Fibroblast of villous mesenchyme (primary cell): ENCODE measurements at places on chromosomes 2 and 18. TPM values are rescaled to one million over a fixed set of nuclear protein-coding genes. Genes with fewer than 3 reads are reported as not detected.

The EDAR gene
- not detected in 2 replicates for total RNA-seq

GRCh38 chr2:99656994-99657393 lies 167.2 kb upstream of the REV1 start:
- no peak for DNase-seq

DNA sequence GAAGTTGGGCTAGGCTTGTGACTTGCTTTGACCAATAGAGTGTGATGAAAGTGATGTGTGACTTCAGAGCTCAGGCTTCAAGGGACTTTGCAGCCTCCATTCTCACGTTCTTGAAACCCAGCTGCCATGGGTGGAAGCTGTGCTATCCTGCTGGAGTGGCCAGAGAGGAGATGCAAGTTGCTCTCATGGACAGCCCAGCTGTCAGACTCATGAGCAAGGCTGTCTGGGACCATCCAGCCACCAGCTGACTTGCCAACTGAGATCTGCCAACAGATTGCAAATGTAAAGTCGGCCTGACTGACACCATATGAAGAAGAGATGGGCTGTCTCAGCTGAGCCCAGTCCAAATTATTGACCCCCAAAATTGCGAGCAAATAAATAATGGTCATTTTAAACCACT lies 226.4 kb upstream of the CXCR4 start:
- DNase-seq = no peak

The UGT1A9 gene
- total RNA-seq = not detected in 2 replicates

DNA sequence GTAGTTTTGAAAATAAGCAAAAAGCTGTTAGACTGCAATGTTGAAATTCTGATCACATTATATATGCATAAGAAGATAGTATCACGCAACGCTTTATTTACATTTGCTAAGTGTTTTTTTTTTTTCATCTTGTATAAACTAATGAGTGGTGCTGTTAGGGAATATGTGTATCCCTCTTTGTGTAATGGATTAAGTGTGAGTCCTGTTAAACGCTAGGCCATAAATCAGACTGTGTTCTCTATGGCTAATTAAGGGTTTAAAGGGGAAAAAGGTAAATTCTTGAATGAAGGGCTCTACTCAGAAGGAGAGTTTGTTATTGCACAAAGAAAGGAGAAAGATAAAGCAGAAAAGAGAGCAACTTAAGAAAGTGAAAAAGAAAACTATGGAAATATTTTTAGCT lies 4.8 kb upstream of the ASXL3 start:
- no peak for DNase-seq

- DNase-seq = peak; percentile 74
Observed at GRCh38 chr2:17594533-17595401, 54.3 kb downstream of the VSNL1 start.

DNA sequence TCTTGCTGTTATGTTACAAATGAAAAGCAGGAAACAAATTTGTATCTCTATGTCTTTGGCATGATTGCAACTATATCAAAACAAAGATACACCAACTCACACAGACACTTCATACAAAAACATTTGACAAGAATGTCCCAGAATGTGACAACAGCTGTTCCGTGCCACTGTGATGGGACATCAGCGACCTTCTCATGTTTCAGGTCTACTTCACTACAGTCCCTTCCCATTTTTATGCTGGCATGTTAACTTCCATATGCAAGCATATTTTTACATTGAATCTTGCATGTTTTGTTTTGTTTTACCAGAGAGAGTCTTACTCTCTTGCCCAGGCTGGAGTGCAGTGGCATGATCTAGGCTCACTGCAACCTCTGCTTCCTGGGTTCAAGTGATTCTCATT lies 71.2 kb downstream of the STK25 start:
- DNase-seq = no peak

- DNase-seq = no peak
Observed at GRCh38 chr2:99682275-99683060, 192.7 kb upstream of the REV1 start.

GRCh38 chr2:113232740-113233139 lies 46.0 kb downstream of the PAX8 start:
- DNase-seq = no peak

DNA sequence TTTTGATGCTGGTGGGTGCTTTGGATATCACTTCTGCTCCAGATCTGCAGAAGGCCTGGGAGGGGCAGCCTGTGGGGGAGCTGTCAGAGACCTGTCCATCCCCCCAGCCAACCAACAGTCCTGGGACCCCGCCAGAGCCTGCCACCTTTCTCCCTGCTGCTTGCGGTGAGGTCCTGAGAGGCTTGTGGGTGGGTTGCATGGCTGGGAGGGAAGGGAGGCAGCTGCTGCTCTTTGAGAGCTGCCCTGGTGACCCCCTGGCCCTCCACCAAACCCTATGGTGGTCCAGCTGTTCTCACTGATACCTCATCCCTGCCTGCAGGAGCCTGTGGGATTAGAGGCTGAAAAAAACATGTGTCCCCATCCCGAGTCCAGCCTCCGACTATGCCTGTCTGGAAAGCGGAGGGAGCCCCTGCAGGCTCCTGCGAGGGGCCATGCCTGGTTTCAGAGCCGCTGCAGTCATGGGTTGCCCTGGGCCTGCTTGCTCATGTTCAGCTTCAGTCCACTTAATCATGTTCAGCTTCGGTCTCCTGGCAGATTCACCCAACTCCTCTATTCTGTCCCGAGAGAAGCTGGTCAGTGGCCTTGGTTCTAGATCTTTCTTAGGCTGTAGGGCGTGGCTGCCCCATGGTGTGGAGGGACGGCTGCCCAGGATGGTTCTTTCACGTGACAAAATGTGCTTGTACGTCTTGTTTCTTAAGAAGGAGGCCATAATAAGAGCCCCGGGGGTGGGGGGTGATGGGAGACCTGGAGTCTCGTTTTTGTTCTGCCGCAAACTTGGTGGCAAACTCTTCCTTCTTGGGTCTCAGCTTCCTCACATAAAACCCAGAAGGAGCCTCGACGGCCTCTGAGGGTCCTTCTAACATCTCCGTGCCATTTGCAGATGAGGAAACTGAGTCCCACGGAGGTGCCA lies 98.5 kb downstream of the CTIF start:
- no peak for DNase-seq

DNA sequence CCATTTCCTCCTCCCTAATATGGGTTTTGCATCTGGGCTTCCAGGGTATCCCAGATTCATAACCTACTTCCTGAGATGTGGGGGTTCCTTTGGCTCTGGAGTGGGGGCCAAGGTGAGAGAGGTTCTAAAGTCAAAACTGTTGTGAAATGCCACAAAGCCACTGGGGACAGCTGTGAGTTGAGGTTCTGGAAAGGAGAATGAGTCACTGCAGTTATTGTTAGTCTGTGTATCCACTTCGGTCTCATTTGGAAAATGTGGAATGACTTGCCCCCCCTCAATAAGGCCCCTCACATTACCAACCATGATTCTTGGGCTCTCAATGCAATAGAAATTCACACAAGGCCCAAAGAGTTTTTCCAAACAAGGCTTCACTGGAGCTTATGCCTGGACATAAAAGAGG lies 51.1 kb upstream of the LGALSL start:
- DNase-seq = no peak

DNA sequence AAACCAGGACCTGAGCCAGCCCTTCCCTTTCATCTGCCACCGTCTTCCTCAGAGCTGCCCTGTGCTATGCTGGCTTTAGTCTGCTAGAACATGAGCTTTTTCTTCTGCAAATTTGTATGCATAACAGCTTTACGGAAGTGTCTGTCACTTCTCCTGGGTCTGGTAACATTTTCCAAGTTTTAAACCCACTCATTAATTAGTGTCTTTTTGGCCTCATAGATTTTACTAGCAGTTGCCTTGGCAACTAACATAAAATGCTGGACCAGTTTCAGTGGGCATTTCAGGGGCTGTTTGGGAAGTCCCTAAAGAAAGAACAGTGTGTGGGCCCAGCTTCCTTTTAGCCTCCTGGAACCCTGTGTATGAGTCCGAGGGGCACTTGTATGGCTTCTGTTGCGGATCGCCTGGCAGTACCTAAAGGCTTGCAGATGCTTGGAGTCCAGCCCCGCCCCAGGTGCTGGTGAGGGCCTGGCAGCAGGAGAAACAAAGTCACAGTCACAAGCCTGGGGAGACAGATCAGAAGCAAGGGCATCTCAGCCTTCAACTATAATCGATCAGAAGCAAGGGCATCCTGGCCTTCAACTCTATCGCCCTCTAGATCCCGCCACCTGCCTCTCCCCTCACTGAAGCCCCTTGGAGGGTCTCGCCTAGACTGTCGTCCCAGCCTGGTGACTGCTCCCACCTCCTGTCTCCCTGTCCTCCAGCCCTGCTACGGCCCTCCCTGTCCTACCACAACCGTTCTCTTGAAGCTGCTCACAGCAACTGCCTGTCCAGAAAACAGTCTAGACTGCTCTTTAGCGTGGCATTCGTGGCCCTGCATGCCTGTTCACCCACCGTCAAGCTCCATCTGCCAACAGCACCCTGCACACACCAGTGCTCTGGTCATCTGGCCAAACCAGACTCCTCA lies 36.8 kb upstream of the MAPRE3 start:
- DNase-seq = no peak

The ANKRD29 gene
- 0.43 and 0.97 TPM in 2 replicates for total RNA-seq

DNA sequence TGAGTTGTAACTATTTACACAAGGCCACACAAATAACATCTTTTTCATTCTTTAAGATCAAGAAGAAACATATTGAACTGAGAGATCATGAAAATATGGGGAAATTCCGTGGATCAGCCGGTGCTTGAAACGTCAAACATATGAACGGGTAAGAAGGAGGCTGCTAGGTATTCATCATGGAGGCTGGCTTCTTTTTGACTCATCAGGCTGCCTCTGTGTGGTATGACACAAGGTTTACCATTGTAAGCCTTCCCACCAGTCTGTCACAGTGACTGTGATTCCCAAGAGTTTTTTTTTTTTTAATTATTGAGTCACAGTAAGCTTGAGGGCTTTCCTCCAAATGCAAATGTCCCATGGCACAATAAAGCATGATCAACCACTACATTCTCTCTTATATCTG lies 506.9 kb downstream of the BCL11A start:
- DNase-seq = no peak

- DNase-seq = no peak
Observed at GRCh38 chr2:150383587-150383986, 103.9 kb downstream of the RND3 start.

The ASB18 gene
- not detected in 2 replicates for total RNA-seq

GRCh38 chr2:69945441-69945840 lies 16.0 kb downstream of the ASPRV1 start:
- DNase-seq = no peak

GRCh38 chr2:39706945-39707344 lies 41.2 kb downstream of the TMEM178A start:
- no peak for DNase-seq

The TET3 gene
- 5.6 and 7.7 TPM in 2 replicates for total RNA-seq

The HADHA gene
- total RNA-seq = 120 and 122 TPM in 2 replicates

DNA sequence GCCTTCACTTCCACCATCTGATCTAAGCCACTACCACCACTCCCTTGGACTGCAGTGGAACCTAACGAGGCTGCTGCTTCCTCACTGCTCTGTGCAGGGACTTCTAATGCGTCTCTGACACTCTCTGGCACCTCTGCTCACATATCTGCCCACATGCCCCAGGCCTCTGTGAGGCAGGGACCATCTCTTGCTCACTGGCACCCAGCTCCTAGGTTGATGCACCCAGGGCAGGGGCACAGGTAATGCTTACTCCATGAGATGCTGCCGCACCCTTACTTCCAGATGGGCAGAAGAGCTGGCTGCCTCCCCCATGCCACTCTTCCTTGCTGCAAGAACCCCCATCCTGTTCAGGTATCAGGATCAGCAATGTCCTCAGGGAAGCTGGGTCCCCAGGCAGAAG lies 294.0 kb upstream of the HS6ST1 start:
- no peak for DNase-seq
